ENCODE measurements at places on chromosomes 3 and 15.

- DNase-seq, result peak; percentile 65
These were observed 513.7 kb downstream of the FOXP1 start for GRCh38 chr3:71069797-71070196.

DNA sequence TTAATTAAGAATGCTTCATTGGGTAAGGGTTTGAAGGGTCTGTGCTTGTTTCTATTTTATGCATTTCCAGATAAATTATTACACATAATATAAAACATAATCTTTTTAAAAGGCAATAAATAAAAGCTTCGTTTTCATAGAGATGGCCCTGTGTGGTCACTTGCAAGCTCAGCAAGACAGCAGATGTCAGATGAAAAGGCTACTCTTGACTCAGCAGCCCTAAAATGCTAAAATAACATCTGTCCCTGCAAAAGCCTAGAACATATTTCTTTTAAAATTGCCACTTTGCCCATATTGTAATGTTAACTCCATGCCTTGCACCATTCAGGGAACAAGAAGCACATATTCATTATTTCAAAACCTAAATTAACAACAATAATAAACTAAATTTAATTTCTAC lies 349.4 kb downstream of the CNTN3 start:
- DNase-seq, result no peak

GRCh38 chr3:128684986-128685726 lies 34.5 kb upstream of the RPN1 start:
- DNase-seq, result no peak

GRCh38 chr15:38102972-38103371 lies 149.7 kb upstream of the SPRED1 start:
- no peak for DNase-seq

GRCh38 chr3:39268549-39268900 lies 11.3 kb downstream of the CX3CR1 start:
- no peak for DNase-seq

DNA sequence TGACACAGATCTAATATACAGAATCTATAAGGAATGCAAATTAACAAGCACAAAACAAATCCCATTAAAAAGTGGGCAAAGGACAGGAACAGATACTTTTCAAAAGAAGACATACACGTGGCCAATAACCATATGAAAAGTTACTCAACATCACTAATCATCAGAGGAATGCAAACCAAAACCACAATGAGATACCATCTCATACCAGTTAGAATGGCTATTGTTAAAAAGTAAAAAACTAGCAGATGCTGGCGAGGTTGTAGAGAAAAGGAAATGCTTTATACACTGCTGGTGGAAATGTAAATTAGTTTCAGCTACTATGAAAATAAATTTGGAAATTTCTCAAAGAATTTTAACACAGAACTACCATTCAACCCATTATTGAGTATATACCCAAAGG lies 50.7 kb downstream of the ADAMTS17 start:
- no peak for DNase-seq

DNA sequence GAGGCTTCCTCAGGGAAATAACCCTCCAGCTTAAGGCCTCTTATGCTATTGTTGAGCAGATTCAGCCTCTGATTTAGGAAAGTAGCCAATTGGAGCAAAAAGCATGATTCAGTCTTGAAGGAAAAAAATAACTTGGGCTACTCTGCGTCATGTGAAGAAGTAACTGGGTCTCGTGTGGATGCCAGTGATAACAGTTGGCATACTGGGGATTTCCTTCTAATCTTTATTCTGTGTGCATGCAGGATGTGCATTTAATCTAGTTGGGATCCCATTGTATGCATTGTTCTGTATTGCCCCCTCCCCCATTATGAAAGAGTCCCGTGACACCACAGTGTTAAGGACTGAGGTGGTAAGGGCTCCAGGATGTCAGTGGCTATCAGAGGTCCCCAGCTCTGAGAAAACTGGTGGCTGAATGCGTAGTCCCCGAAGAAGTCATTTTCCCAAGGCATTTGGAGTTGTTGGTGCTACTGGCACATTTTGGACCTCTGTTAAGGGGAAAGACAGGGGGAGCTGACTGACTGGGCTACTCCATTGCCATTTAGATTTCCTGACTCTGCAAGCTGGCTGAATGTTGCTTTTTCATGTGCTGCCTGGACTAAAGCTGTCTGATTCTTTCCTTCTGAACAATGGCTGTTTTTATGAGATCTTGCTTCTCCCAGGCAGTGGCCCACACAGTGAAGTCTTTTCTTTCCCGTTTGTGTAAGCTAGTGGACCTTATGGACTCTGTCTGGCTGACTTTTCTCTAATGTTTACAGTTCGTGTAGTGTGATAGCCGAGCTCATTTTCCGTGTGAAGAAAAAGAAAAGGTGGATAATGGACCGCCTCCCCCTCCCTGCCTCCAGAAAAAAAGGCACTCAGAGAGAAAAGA lies 38.4 kb upstream of the TRAK1 start:
- DNase-seq, result peak; percentile 34

DNA sequence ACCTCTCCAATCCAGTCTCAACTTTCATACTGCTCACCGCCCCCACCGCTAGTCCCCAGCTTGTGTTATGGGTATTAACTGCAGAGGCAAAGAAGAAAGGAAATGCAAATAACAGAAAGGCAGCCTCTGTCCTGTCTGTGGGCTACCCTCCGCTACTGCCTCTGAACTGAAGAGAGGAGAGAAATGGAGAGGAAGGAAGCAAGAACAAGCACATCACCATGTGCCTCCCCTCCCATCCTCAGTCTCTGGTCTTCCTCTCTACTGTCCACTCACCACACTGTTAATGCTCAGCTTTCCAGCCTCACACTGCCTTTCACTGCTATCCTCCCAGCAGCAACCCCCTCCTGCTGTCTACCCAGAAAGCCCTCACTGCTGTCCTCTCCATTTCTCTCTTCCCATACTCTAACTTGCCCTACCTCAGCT lies 139.0 kb upstream of the SLC2A2 start:
- no peak for DNase-seq

GRCh38 chr3:9250236-9250635 lies 790 bp upstream of the SRGAP3 start:
- peak; percentile 28 for DNase-seq

DNA sequence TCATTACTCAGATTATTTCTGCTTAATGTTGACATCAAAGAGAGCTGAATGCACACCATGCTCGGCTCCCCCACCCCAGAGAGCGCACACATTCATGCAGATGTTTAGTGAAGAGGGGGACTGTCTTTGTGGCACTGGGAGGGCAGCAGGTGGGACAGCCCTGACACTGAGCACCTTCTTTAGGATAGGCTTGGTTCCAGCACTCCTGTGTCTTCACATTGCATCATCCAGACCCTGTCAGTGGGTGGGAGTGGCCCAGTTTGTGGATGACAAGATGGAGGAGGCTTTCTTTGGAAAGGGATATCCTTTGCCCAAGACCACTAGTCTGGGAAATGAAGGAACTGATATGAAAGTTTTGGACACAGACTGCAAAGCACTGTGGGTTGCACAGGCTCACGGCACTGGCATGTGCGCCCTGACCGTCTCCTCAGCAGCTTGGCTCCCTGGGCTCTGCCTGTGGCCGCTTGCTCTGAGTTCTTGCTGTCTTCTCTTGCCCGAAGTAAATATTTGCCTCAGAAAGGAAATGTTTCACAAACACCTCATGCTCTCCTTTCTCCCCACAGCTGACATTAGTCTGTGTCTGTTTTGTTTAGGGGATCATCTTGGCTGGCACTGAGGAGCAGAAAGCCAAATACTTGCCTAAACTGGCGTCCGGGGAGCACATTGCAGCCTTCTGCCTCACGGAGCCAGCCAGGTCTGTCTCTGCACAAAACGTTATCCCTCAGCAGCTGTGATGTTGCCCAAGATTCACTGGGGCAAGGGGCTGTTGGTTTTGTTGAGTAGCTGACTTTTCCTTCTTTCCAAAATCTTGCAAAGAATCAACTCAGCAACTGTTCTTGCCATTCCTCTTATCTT lies 16.6 kb downstream of the ACAD9 start:
- DNase-seq, result no peak

- DNase-seq, result peak; percentile 28
These were observed 35.3 kb upstream of the PLSCR2 start for GRCh38 chr3:146504498-146505197.

- no peak for DNase-seq
These were observed 8.1 kb upstream of the LRRK1 start for GRCh38 chr15:100911086-100911485.

- DNase-seq, result no peak
These were observed 12.3 kb downstream of the CA12 start for GRCh38 chr15:63369296-63369695.

GRCh38 chr15:87167706-87168105 lies 1088.0 kb downstream of the AGBL1 start:
- no peak for DNase-seq

- DNase-seq, result no peak
These were observed 70.6 kb downstream of the MORC1 start for GRCh38 chr3:109047366-109047765.

DNA sequence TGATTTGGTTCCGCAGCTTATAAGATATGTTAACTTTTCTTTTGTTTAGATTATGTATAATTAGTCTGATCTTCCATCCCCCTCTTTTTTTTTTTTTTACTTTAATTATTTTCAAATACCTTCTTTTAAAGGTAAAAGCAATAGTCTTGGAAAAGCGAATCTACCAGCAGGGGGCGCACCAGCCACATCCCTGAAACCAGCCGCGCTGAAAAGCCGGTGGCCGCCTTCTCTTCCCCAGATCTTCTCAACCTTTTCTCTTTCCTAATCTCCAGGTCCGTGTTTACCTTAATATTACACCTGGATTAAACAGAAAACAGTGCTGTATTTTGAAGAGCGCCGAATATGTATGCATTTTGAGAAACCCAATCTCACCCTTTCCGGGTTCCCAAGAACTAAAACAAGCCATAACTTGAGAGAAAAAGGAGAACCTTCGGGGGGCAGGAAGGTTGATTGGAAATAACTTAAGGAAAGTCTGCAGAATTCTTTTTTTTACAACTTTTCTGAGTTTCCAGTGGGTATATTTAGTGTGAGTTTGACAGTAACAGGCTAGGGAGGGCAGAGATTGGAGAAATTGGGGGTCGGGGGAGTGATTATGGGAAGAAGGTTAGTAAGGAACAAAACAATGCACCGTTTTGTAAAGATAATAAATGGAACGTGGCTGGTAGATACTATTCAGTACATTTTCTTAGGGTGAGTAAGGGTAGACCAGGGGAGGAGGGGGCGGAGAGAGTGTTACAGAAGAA lies 2.0 kb upstream of the SOX2 start:
- DNase-seq, result peak; percentile 91

DNA sequence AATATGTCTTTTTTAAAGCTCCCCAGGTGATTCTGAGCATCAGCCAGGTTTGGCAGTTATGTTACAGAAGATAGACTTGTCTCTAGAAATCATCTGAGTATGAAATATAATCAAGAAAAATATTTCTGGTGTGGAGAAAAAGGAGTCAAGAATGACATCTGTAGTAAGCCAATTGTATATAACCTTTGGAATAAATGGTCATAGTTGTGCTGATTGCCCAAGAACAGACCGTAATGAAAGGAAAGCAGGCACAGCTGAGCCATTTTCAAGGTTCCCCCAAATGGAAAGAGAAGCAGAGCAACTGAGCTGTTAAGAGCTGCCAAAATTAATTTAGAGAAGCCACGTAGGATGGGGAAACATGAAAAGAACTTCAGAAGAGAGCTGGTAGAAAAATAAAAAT lies 26.6 kb downstream of the GOLM2 start:
- DNase-seq, result no peak

DNA sequence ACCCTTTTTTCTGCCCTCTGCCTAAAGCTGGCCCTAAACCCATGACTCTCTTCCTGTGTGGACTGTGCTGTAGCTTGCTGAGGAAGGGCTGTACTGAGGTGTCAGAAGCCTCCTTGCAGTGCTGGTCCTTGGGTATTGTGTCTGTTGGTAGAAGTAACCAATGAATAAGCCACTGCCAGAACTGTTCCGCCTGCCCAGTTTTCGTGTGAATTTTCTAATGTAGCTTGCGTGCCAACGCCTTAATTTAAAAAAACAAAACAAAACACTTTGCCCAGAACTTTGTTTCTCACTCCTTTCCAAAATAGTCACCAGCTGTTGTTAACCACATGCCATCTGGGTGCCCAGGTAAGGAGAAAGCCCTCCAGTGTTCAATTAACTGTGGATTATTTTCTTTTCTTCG lies 101.9 kb downstream of the KLHL25 start:
- DNase-seq, result no peak

DNA sequence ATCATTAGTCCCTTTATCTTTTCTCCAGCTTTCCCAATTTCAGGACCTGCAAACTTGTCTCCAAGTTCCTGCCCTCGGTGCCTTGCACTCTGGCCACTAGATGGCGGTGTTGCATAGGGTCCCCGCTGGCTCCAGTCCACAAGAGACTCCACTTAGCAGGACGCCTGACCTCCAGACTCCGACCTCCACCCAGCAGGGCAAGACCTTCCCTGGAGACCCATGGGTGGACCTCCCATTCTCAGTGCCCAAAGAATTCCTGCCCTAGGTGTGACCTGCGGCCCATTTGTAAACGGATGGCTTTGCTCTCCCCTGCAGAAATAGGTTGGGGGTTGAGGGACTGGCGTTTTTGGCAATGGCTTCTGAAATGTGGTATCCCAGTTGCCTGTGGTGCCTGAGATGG lies 82.6 kb downstream of the LSM3 start:
- peak; percentile 84 for DNase-seq

- no peak for DNase-seq
These were observed 33.4 kb upstream of the FRMD4B start for GRCh38 chr3:69419276-69419675.

- no peak for DNase-seq
These were observed 90.9 kb downstream of the MITF start for GRCh38 chr3:69830147-69830546.
